Left renal cortex interstitium (tissue), 4 donors: ENCODE measurements at places on chromosomes 12 and 14.

DNA sequence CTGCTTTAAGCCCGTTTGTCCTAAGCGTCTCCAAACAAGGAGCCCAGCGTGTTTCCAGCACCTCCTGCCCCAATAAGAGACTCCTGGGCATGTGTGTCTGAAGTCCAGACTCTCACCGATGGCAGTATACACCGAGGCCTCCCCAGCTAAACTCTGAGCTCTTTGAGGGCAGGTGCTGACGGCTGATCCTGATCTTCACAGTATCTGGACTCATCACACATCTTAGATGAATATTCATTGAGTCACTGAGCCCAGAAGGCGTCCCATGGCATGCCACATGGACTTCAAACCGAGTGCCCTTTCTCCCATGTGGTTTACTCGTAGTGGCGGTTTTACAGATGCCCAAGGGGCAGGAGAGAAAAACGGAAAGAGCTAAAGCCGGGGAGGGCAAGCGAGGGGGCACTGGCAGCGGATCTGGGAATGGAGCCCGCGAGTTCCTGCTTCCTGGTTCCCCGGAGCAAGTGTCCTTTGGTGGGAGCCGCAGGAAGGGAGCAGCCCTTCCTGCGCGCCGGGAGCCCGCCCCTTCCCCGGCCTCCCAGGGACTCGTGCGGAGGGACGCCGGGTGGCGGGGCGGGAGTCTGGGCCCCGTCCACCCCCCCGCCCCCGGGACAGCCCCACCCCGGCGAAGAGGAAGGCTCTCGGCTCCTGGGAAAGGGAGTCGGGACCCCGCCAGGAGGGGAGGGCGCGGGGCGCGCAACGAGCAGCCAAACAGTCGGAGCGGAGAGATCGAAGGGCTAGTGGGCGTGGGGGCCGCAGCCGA is 585 bp upstream of the TEAD4 start:
- no peak for DNase-seq

- DNase-seq = no peak
Observed at GRCh38 chr12:86950043-86950442, 693.9 kb upstream of the MGAT4C start.

GRCh38 chr14:72788972-72789728 is 104.8 kb downstream of the DPF3 start:
- DNase-seq = no peak

GRCh38 chr12:55736780-55737580 is 5.9 kb upstream of the GDF11 start:
- DNase-seq = no peak

GRCh38 chr12:42076976-42077375 is 67.7 kb downstream of the GXYLT1 start:
- DNase-seq = no peak

DNA sequence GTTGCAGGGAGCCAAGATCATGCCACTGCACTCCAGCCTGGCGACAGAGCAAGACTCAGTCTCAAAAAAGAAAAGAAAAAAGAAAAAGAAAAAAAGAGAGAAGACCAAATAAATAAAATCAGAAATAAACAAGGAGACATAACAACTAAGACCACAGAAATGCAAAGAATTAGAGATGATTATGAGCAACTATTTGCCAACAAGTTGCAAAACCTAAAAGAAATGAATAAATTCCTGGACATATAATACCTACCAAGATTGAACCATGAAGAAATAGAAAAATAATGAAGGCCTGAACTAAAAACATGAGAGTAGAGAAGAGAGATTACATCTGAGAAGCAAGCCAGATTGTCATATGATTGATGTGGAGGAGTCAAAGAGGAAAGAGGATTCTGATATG is 17.6 kb upstream of the EPS8 start:
- no peak for DNase-seq

GRCh38 chr12:68521321-68521839 is 89.3 kb upstream of the RAP1B start:
- no peak for DNase-seq

DNA sequence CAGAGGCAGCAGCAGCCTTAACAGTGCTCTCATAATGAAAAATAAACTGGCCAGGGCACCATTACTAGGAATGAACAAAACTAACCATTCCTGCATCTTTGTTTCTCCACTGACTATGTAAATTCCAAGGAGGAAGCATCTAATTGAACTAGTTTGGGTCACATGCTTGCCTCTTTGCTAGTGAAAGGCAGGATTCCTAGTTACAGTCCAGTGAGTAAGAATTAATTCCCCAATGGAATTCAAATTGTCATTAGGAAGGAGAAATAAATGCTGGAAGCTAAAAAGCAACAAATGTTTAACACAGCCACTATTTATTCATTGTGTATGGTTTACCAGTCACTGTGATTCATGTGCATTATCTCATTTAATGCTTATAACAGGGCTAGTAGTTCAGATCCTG is 316.0 kb downstream of the CCDC91 start:
- no peak for DNase-seq
